Neural cell (in vitro differentiated cells): ENCODE measurements at places on chromosomes 11 and 22. TPM values are rescaled to one million over a fixed set of nuclear protein-coding genes. Genes with fewer than 3 reads are reported as not detected.

SPTBN2 gene
- 159 and 219 TPM in 2 replicates for polyA plus RNA-seq

PARVG gene
- polyA plus RNA-seq = not detected in 2 replicates

PLEKHB1 gene
- polyA plus RNA-seq = 0.25 and 0.40 TPM in 2 replicates

ASRGL1 gene
- 129 and 141 TPM in 2 replicates for polyA plus RNA-seq

HEPACAM gene
- not detected in 2 replicates for polyA plus RNA-seq

ANAPC15 gene
- polyA plus RNA-seq = 52.8 and 64.6 TPM in 2 replicates

C2CD3 gene
- 11.4 and 13.2 TPM in 2 replicates for polyA plus RNA-seq

SCUBE2 gene
- polyA plus RNA-seq = 2.6 and 9.9 TPM in 2 replicates

VPREB1 gene
- not detected in 2 replicates for polyA plus RNA-seq

OSBP2 gene
- polyA plus RNA-seq = 8.7 and 10.2 TPM in 2 replicates

UCP3 gene
- 6.8 and 7.8 TPM in 2 replicates for polyA plus RNA-seq

CYTH4 gene
- not detected in 2 replicates for polyA plus RNA-seq

CCDC73 gene
- polyA plus RNA-seq = 0.07 TPM in 1 of 2 replicates, not detected in the other

SHANK3 gene
- polyA plus RNA-seq = 5.5 and 6.3 TPM in 2 replicates

SLC2A11 gene
- polyA plus RNA-seq = 45.7 and 48.6 TPM in 2 replicates

DEUP1 gene
- polyA plus RNA-seq = 0.46 TPM in 1 of 2 replicates, not detected in the other

KRTAP5-11 gene
- polyA plus RNA-seq = not detected in 2 replicates

AMOTL1 gene
- polyA plus RNA-seq = 10.7 and 12.6 TPM in 2 replicates

MRGPRD gene
- not detected in 2 replicates for polyA plus RNA-seq

MMP1 gene
- not detected in 2 replicates for polyA plus RNA-seq

MMP8 gene
- polyA plus RNA-seq = not detected in 2 replicates

AIFM3 gene
- 1.1 TPM in 1 of 2 replicates, not detected in the other for polyA plus RNA-seq

IGSF9B gene
- polyA plus RNA-seq = 2.3 and 4.8 TPM in 2 replicates

SYT9 gene
- polyA plus RNA-seq = 1.9 and 2.3 TPM in 2 replicates

BCO2 gene
- 6.7 and 7.4 TPM in 2 replicates for polyA plus RNA-seq

LAYN gene
- not detected in 2 replicates for polyA plus RNA-seq

MMP13 gene
- 0.26 TPM in 1 of 2 replicates, not detected in the other for polyA plus RNA-seq

OR6A2 gene
- polyA plus RNA-seq = 0.05 TPM in 1 of 2 replicates, not detected in the other

AQP11 gene
- polyA plus RNA-seq = 7.4 and 8.7 TPM in 2 replicates

LIF gene
- polyA plus RNA-seq = 0.05 TPM in 1 of 2 replicates, not detected in the other

CENPM gene
- 1.7 and 2.1 TPM in 2 replicates for polyA plus RNA-seq

KIRREL3 gene
- polyA plus RNA-seq = 23.8 and 29.0 TPM in 2 replicates

SLC22A25 gene
- polyA plus RNA-seq = not detected in 2 replicates

OR52E1 gene
- not detected in 2 replicates for polyA plus RNA-seq

STX5 gene
- 28.5 and 30.5 TPM in 2 replicates for polyA plus RNA-seq

RAB36 gene
- polyA plus RNA-seq = 3.2 TPM in 2 replicates

DEFB131B gene
- not detected in 2 replicates for polyA plus RNA-seq

CCDC81 gene
- 1.0 and 2.5 TPM in 2 replicates for polyA plus RNA-seq

OR4D6 gene
- polyA plus RNA-seq = not detected in 2 replicates

SAA4 gene
- 0.58 TPM in 1 of 2 replicates, not detected in the other for polyA plus RNA-seq

PGA3 gene
- polyA plus RNA-seq = not detected in 2 replicates

HIKESHI gene
- 174 and 180 TPM in 2 replicates for polyA plus RNA-seq

OR10D3 gene
- polyA plus RNA-seq = not detected in 2 replicates

MS4A7 gene
- 0.10 TPM in 1 of 2 replicates, not detected in the other for polyA plus RNA-seq

KRTAP5-1 gene
- not detected in 2 replicates for polyA plus RNA-seq

MS4A14 gene
- polyA plus RNA-seq = not detected in 2 replicates
